Activated effector memory CD4-positive, alpha-beta T cell treated with anti-CD3 and anti-CD28 coated beads, Interleukin-2, amount 50 U/mL, for 16 hours (primary cell): ENCODE measurements at places on chromosomes 13 and 19.

DNA sequence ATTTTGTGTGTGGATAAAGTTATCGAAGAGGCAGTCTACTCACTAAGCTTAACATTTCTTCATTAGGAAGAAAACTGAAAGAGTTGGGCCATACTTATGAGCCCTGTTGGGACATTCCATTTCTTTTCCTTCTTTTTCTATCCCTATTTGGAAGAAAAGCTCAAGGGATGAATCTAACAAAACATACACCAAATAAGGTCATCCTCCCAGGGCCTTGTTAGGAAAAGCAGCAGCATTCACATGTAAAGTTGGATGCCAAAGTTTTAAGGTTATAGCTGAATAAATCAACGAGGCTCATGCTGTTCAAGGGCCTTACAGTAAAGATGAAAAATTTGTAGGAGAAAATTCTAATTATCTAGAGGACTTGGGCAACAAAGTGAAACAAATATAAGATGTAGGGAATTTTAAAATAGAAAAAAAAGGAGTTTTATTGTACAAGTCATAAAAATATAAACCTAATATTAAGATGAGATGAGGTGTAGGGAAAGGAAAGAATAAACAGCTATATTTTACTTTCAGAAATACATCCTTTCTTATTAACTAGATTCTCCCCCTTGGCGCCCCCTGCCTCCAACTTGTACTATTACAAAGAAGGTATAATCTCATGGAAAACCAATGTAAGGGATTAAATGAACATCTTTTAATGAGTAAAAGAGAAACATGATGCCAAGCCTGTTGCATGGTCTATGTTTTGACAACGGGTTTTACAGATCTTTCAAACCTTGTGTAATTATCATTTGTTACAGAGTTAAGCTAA, 160.4 kb downstream of the PCDH20 start:
- DNase-seq, result no peak

- no peak for DNase-seq
Measured at GRCh38 chr19:39138221-39139211, 12.9 kb downstream of the PAK4 start.

DNA sequence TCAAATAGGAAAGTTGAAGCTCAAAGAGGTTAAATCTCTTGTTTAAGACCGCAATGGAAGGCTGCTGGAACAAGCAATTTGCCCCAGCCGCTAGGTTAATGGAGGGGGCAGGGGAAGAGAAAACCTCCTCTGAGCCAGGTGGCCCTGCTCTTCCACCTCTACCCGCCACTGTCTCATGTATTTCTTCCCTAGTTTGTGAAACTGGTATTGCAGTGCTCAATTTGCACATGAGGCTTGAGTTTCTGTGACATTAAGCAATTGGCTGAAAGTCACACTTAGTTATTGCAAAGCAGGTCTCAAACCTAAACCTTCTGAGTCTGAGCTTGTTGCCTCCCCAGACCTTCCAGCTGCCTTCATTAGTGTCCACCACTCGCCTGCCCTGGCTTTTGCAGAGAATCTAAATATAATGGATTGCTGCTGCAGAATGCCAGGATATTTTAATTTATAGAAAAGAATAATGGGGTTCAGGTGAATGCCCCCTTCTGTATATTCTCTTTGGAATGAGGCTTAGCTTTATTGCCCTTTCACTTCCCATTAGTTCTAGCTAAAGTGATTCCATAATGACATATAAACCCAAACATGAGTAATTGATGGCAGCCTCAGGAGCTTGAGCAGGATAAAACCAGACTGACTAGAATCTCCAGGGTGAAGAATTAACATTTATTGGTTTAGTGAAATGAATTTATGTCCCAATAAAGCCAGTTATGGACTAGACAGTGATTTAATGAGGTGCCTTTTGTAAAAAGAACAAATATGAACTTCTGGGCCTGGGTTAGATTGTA, 27.0 kb upstream of the OLFM4 start:
- no peak for DNase-seq

- peak; percentile 90 for DNase-seq
Measured at GRCh38 chr19:38362076-38362945, 12.1 kb upstream of the PSMD8 start.

DNA sequence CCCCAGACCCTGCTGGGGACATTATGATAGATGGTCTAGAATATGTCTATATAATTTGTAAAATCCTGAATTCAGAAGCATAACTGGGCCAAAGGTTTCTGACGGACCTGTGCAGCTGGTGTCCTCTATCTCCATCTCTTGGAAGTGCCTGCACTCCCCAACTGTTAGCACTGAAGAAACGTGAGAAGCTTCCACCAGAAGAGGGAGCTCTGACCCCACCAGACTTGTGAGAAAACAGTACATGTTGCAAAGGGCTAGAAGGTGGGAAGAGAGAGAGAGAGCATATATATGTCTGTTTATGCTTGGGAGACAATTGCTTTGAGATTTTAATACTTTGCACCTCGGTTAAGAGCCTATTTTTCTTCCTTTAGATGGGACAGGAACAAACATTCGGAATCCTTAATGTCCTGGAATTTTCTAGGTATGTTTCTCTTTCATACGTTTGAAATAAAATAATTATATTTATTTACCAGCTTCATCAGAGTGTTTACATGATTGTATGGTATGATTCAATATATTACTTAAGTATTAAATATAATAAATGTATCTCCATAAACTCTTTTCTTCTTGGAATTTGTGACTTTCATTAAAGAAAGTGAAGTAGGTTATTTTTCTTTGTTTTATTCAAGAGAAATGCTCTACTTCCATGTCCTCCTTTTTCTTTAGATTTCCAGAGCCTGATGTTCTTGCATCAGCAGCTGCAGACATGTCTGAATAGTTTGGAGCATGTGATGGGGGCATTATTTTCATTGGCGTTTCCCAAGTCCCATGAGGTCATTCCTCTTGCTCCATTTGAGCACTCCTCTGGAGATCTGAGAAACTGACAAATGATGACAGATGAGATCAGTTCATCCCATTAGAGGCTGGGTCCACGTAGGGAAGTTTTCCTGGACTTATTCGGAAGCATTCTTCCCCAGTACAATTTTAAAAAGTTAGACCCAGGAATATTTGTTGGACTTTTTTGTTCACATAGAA, 202.9 kb downstream of the ATP8A2 start:
- peak; percentile 84 for DNase-seq

GRCh38 chr19:7415163-7415856, 66.6 kb downstream of the ARHGEF18 start:
- no peak for DNase-seq

DNA sequence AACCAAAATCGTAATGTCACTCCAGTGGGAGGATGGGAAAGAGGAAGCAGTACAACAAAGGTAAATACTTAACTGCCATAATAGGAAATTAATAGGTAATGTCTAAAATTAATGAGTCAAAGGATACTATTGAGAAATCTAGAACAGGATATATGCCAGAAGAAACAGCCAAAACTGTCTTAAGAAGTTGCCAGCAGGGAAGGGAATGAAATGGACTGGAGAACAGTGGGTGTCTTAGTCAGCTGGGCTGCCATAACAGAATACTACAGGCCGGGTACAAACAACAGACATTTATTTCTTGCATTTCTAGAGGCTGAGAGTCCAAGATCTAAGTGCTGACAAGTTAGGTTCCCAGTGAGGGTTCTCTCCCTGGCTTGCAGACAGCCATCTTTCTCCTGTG, 40.3 kb upstream of the IPO5 start:
- DNase-seq, result no peak

DNA sequence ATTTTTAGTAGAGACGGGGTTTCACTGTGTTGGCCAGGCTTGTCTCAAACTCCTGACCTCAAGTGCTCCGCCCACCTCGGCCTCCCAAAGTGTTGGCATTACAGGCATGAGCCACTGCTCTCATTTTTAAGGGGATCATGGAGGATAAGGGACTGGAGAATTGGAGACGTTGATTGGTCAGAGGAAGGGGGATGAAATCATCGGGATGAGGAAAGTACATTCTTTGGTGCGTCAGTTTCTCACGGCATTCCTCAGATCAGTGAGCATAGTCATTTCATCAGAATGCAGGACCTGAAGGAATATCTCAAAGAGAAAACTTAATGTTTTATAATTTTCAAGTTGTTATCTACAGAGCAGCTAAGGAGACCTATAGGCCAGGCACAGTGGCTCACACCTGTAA, 14.0 kb downstream of the ZNF114 start:
- DNase-seq, result no peak

- DNase-seq, result peak; percentile 41
Measured at GRCh38 chr19:37975071-37975470, 68.1 kb downstream of the SIPA1L3 start.

DNA sequence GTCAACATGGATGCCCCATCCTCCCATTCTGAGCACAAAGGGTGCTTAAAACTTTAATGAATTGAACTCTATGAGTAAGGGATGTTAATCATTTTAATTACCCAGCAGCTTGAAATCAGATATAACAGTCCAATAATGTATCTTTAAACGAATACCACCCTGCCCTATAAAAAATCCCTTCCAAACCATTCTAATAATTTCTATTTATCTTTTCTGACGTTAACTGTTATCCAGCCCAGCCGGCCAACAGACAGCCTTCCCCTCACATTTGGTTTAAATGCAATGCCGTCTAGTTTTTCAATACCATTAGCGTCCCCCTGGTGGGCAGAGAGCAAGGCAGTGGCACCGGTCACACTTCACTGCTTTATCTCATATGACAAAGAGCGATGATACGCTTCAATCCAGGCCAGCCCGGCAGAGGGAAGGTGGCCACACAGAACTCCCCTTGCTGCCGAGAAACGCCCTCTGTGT, 402.2 kb upstream of the ZNF507 start:
- DNase-seq, result no peak
